ENCODE measurements at places on chromosomes 2 and 18. TPM values are rescaled to one million over a fixed set of nuclear protein-coding genes. Genes with fewer than 3 reads are reported as not detected.

POTEI gene
- 0.07 TPM for total RNA-seq

PLEK gene
- total RNA-seq = not detected

INHBB gene
- total RNA-seq = 0.90 TPM

UBR3 gene
- 30.9 TPM for total RNA-seq

GLI2 gene
- total RNA-seq = 37.0 TPM

DNA sequence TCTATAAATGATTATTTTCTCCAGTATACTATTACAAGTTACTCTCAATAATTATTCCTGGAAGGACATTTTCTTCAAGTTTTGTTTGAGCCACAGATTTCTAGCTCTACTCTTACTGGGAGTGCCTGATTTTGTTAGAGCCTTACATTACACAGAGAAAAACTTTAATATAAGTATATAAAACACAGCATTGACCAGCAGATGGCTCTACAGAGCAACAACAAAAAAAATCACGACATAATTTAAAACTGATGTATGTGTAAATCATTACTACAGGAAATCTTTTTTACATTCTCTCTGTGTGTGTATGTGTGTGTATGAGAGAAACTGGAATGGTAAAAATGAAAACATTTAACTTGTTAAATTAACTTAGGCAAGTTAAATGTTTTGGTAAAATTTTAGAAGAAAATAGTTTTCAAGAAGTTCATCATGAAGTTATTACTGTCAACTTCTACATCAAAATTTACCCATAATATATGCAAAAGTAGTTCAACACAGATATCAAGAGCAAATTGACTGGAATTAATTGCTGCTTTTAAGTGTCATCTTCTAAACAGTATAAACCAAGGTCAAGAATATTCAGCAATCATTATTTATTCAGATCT lies 103.3 kb downstream of the MDH1 start:
- no peak for DNase-seq

DNA sequence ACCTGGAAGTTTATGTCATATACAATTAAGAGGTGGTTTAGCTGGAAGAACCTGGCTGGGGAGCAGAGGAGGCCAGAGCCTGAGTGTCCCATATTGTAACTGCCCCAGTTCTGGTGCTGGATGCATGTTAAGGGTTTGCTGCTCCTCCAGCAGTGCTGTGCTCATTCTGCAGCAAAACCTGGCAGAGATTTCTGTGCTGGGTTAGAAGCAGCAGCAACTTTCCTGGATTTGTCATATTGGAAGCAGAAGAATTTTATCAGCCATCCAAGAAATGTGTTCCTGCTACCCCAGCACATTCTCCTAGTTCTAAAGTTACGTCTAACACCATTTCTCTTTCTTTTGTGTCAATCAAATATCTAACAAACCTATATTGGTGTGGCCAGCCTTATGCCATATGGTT lies 284.1 kb downstream of the TDRD15 start:
- DNase-seq = no peak

DNA sequence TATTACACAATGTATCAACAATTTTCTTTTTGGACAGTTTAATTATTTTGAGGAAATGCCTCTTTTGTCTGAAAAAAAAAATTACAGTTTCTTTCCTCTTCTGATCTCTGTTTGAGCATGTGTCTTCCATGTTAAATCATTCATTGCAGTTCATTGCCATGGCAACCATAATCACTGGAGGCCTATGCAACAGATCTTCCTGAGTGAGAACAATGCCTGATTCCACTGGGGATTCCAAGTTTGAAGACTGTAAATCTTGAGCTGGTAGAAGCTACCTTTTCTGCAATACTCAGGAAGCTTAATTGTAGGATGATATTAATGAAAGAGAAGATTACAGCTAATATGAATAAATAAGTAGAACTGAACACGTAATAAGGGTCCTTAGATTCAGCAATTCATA lies 721.4 kb upstream of the CNTNAP5 start:
- no peak for DNase-seq

- no peak for DNase-seq
These were observed 22.6 kb upstream of the DCDC2C start for GRCh38 chr2:3680548-3681345.

GRCh38 chr2:27773959-27774358 lies 2.4 kb downstream of the MRPL33 start:
- DNase-seq = no peak

DNA sequence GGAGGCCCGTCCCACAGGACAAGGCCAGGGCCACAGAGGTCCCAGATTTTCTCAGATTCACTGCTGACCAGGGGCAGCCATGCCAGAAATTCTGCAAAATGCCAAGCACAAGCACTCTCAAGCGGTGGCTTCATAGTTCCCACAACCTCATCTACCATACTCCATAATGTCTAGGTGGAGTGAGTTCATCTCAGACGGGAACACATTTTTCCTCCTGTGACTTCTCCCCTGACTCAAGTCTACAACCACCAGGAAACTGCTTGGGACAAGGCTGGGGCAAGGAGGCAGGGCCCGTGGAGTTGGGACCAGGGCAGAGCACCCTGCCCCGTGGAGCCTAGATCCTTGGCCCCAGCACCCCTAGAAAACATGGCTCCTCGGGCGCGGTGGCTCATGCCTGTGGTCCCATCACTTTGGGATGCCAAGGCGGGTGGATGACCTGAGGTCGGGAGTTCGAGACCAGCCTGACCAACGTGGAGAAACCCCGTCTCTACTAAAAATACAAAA lies 150.7 kb upstream of the HAAO start:
- DNase-seq = no peak

GRCh38 chr2:121485039-121485438 lies 45.6 kb upstream of the RNU4ATAC start:
- no peak for DNase-seq

Measured in chondrocyte (in vitro differentiated cells).